Sigmoid colon (tissue), 7 donors: ENCODE measurements at places on chromosomes 7 and 10. TPM values are rescaled to one million over a fixed set of nuclear protein-coding genes. Genes with fewer than 3 reads are reported as not detected.

- H3K36me3 ChIP-seq, result no peaks in the 10 kb centered on the region
- no peaks in the 10 kb centered on the region for H3K27me3 ChIP-seq
- peak overlapping the region; percentile 41 for H3K4me3 ChIP-seq
- no peak overlapping the region for H3K27ac ChIP-seq
Measured at GRCh38 chr10:132994185-132994796, 51.9 kb upstream of the CFAP46 start.

HOXA2 gene
- 1.9 TPM for polyA plus RNA-seq

DNA sequence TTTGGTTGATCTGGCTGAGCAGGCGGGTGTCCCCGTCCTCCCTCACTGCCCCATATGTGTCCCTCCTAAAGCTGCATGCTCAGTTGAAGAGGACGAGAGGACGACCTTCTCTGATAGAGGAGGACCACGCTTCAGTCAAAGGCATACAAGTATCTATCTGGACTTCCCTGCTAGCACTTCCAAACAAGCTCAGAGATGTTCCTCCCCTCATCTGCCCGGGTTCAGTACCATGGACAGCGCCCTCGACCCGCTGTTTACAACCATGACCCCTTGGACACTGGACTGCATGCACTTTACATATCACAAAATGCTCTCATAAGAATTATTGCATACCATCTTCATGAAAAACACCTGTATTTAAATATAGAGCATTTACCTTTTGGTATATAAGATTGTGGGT, 26.9 kb upstream of the TRIM56 start:
- H3K27me3 ChIP-seq, result peaks cover 63% of the 10 kb centered on the region
- H3K27ac ChIP-seq, result no peak overlapping the region
- no peak overlapping the region for H3K4me3 ChIP-seq
- no peak for DNase-seq

DNA sequence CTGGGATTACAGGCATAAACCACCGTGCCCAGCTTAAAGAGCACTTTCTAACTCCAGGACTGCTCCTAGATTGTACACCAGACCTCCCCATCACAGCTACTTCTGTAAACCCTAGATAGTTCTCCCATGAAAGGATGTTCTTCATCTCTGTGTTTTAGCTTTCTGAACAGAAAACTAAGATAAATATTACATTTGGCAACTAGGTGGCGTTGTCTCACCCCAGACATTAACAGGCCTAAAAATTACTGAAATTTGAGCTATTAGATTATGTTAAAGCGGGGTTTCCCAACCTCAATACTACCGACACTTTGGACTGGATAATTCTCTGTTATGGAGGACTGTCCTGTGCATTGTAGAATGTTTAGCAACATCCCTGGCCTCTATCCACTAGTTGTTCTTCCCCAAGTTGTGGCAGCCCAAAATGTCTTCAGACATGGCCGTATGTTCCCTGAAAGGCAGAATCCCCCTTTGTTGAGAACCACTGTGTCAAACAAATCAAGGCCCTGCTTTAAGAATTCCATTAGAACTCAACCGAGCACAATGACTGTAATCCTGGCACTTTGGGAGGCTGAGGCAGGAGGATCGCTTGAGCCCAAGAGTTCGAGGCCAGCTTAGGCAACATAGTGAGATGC, 19.1 kb downstream of the ATOH7 start:
- H3K27me3 ChIP-seq, result no peaks in the 10 kb centered on the region
- no peaks in the 10 kb centered on the region for H3K36me3 ChIP-seq
- H3K27ac ChIP-seq, result no peak overlapping the region
- H3K4me1 ChIP-seq, result no peaks in the 10 kb centered on the region
- H3K4me3 ChIP-seq, result no peak overlapping the region

DNA sequence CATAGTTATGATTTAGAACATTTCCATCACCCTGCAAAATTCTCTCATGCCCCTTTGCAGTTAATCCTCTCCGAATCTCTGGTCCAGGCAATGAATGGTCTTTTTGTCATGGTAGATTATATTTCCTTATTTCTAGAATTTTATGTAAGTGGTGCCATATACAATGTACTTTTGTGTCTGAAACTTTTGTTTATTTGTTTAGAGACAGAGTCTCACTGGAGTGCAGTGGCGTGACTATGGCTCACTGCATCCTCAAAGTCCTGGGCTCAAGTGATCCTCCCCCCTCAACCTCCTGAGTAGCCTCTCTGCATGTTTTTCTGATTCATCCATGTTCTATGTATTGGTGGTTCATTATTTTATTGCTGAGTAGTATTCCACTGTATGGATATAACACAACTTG, 23.2 kb upstream of the PDK4 start:
- DNase-seq, result no peak
- no peak overlapping the region for H3K27ac ChIP-seq
- H3K4me3 ChIP-seq, result no peak overlapping the region
- no peaks in the 10 kb centered on the region for H3K27me3 ChIP-seq
- no peaks in the 10 kb centered on the region for H3K4me1 ChIP-seq

DNAJB6 gene
- polyA plus RNA-seq, result 93.4 TPM

- no peak overlapping the region for H3K4me3 ChIP-seq
- no peak for DNase-seq
- H3K36me3 ChIP-seq, result peaks cover 8% of the 10 kb centered on the region
- H3K4me1 ChIP-seq, result no peaks in the 10 kb centered on the region
- H3K27ac ChIP-seq, result no peak overlapping the region
- H3K27me3 ChIP-seq, result no peaks in the 10 kb centered on the region
Measured at GRCh38 chr7:70777251-70777650, 354.7 kb upstream of the GALNT17 start.

IGF2BP3 gene
- not detected for polyA plus RNA-seq

GRCh38 chr10:5449823-5450222, 37.5 kb downstream of the NET1 start:
- peaks cover 56% of the 10 kb centered on the region for H3K4me1 ChIP-seq
- peaks cover 25% of the 10 kb centered on the region for H3K36me3 ChIP-seq

DNA sequence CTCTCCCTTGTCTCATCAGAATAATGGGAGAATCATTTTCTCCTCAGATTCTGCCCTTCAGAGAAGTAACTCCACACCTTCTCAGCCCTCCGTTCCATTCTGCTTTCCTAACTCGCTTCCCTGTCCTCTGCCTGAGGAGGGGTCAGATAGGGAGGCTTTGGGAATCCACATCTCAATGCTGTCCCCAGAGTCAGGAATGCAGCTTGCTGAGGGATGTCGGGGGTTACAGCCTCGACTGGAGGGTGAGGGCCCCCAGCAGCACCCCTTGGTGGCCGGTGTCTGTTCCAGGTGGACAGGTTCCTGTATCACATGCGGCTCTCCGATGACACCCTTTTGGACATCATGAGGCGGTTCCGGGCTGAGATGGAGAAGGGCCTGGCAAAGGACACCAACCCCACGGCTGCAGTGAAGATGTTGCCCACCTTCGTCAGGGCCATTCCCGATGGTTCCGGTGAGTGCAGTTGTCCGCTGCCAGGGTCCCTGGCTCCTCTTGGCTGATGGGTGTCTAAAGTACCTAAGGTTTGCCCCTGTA, 6.9 kb downstream of the HKDC1 start:
- no peaks in the 10 kb centered on the region for H3K4me1 ChIP-seq
- H3K27ac ChIP-seq, result no peak overlapping the region
- no peak overlapping the region for H3K4me3 ChIP-seq
- H3K27me3 ChIP-seq, result no peaks in the 10 kb centered on the region
- DNase-seq, result no peak

DNA sequence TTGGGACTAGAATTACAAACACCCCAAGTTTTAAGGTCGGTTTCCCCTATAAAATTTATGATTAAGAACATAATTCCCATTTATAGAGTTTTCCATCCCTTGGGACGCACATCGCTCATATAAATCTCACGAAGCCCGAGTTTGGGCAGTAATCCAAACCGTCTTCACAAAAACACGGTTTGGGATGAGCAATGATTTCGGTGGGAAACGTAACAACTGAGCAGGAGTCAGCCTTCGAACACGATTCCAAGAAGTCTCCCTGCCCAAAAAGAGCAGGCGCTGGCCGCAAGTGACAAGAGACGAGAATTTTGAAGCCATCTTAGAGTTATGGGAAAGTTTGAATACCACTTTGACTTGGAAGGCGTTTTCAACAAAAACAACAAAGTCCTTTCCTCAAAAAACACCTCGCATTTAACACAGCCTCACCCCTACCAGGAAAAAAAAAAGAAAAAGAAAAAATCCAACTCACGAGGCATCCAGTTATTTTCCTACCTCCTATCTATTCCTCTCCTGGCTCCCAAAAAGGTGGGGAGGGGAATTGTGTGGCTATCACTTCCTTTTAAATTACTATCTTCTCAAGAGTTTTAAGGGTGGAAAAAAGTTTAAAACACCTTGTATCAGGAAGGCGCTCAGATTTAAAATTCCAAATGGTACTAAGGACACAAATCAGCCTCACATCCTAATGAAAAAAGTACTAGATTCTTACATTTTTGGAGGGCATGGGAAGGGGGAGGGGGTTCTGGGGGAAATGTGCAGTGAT, 1.6 kb downstream of the SEPHS1 start:
- peak; percentile 77 for DNase-seq
- no peaks in the 10 kb centered on the region for H3K36me3 ChIP-seq
- peak overlapping the region; percentile 69 for H3K4me3 ChIP-seq
- peaks cover 32% of the 10 kb centered on the region for H3K4me1 ChIP-seq

GDF2 gene
- polyA plus RNA-seq, result not detected

- H3K36me3 ChIP-seq, result peaks cover 12% of the 10 kb centered on the region
- DNase-seq, result no peak
- peaks cover 28% of the 10 kb centered on the region for H3K4me1 ChIP-seq
- H3K4me3 ChIP-seq, result peak overlapping the region; percentile 96
Measured at GRCh38 chr10:101588879-101589278, 758 bp downstream of the DPCD start.

GRCh38 chr10:73771722-73772280, 10.0 kb upstream of the CHCHD1 start:
- peaks cover 64% of the 10 kb centered on the region for H3K36me3 ChIP-seq
- DNase-seq, result peak; percentile 95
- peak overlapping the region; percentile 87 for H3K4me3 ChIP-seq
- peak overlapping the region; percentile 98 for H3K27ac ChIP-seq
- no peaks in the 10 kb centered on the region for H3K27me3 ChIP-seq
- H3K4me1 ChIP-seq, result peaks cover 26% of the 10 kb centered on the region

ANXA8 gene
- polyA plus RNA-seq, result 0.12 TPM
